ENCODE measurements at places on chromosomes 3 and 15. TPM values are rescaled to one million over a fixed set of nuclear protein-coding genes. Genes with fewer than 3 reads are reported as not detected.

Gene CLSTN2
- 0.31 TPM for polyA plus RNA-seq

- H3K36me3 ChIP-seq: peaks cover 2% of the 10 kb centered on the region
- H3K27ac ChIP-seq: no peak overlapping the region
- H3K27me3 ChIP-seq: no peaks in the 10 kb centered on the region
- H3K4me3 ChIP-seq: no peak overlapping the region
- no peaks in the 10 kb centered on the region for H3K4me1 ChIP-seq
- no peak for DNase-seq
Observed at GRCh38 chr3:48538451-48538850, 18.2 kb downstream of the PFKFB4 start.

GRCh38 chr15:100464256-100464655 is 64.5 kb downstream of the CERS3 start:
- no peaks in the 10 kb centered on the region for H3K36me3 ChIP-seq
- no peaks in the 10 kb centered on the region for H3K4me1 ChIP-seq
- H3K27me3 ChIP-seq: no peaks in the 10 kb centered on the region
- no peak overlapping the region for H3K27ac ChIP-seq
- no peak for DNase-seq

DNA sequence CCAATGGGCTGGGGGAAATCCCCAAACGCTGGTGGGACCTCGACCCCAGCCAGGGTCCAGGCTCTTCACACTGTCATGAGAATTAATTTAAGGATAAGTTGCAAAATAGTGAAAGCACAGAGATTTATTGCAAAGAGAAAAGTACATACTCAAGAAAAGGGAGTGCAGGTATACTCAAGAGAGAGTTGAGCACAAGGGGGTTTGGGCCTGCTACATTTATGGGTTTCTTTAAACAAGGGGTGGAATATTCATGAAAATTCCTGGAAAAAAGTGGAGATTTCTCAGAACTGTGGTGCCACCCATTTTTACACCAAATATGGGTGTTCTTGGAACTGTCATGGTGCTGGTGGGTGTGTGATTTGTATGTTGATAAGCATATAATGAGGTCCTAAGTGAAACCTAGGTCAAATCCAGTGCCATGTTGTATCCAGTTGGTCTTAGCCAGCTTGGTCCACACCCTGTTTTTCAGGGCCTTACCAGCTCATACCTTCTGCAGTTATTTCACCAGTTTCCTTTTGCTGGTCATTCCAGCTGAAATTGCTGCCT is 32.6 kb upstream of the NEO1 start:
- DNase-seq: no peak
- no peaks in the 10 kb centered on the region for H3K36me3 ChIP-seq
- H3K27me3 ChIP-seq: no peaks in the 10 kb centered on the region
- H3K4me3 ChIP-seq: no peak overlapping the region
- H3K4me1 ChIP-seq: peaks cover 15% of the 10 kb centered on the region
- no peak overlapping the region for H3K27ac ChIP-seq

- H3K4me3 ChIP-seq: no peak overlapping the region
- H3K4me1 ChIP-seq: 0 out of 2 replicates have a peak, but pooled peaks cover 2% of the 10 kb centered on the region
- no peaks in the 10 kb centered on the region for H3K27me3 ChIP-seq
- no peaks in the 10 kb centered on the region for H3K36me3 ChIP-seq
Observed at GRCh38 chr15:41894251-41894790, 468 bp upstream of the SPTBN5 start.

Data from H1 (cell line).